ENCODE measurements at places on chromosomes 4 and X.

DNA sequence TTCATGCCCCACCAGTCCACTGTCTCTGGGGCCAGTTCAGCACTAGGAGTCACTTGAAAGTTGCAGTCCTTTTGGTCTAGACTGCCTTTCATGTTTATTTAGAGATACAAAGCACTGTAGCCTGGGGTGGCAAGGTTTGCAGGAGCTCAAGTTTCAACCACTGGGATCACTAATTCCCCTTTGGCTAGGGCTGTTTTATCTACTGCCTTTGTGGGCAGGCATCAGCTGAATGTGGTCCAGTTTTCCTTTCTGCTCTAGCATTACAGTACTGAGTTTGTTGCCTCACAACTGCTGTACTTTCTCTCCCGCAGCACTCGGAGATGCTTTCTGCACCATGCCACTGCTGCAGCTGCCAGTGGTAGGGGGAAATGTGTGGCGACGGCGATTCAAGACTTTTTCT is 222.3 kb upstream of the HDX start:
- no peaks in the 10 kb centered on the region for H3K36me3 ChIP-seq
- no peaks in the 10 kb centered on the region for H3K4me1 ChIP-seq
- H3K27ac ChIP-seq, result no peak overlapping the region

DNA sequence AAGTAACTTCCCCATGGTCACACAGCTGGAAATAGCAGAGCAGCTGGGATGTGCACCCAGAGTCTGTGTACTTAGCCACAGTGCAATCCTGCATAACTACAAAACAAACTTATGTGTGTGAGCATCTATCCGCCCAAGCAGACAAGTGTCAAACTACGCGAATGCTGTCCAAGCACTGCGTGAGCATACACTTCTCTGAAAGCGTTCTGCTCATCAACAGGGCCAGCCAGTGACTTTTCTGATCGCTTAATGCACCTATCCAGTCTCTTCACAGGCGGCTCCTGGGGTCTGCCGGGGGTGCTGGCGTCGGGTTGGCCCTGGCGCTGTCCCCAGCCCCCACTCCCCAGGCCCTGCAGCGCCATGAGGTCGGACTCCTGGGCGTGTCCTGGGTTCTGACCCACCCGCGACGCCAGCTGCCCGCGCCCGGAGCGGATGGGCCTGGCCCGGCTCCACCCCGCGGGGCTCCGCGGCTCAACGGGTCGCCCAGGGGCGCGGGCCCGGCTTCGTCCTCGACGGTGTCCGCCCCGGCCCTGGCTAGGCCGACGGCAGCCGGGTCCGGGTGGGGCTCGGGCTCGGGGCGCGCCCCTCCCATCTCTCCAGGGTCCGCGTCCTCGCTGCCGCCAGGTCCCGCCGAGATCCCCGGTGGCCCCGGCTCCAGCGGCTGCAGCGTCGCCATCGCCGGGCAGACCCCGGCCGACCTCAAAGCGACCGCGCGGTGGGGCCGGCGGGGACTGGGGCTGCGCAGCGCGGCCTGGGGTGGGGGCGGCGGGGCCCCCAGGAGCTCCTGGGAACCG is 1.3 kb upstream of the ZNF141 start:
- no peaks in the 10 kb centered on the region for H3K4me1 ChIP-seq
- H3K4me3 ChIP-seq, result no peak overlapping the region
- no peak overlapping the region for H3K27ac ChIP-seq
- no peak for DNase-seq

DNA sequence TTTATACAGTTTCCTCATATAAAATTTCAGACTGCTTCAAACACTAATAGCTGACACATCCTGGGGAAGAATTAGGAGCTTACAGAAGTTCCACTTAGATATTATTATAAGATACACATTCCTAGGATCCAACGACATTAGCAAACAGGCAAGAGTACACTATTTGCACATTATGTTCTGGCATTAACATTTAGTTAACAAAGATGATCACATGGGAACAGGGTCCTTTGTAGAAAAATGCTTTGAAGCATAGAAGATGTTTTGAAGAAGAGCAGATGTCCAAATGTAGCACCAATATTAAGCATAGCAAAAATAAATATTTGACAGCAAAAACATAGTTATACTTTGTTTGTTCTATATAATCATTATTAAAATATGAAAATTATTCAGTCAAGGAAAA is 52.1 kb downstream of the BTC start:
- 0 out of 2 replicates have a peak, but pooled peaks cover 3% of the 10 kb centered on the region for H3K27me3 ChIP-seq
- DNase-seq, result no peak
- H3K4me1 ChIP-seq, result no peaks in the 10 kb centered on the region
- H3K27ac ChIP-seq, result no peak overlapping the region

DNA sequence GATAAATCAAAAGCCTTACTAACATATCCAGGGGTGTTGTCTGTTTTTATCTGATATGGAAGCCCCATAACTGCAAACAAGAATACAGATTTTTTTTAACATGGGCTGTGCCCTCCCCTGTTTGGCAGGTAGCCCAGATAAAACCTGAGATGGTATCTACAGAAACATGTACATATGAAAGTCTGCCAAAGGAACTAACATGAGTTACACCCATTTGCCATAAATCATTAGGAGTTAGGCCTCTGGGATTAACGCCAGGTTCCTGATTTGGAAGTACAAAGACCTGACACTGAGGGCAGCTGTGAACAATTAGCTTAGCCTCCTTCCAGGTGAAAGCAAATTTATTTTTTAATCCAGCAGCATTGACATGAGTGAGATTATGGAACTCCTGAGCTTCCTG is 264.3 kb downstream of the TECRL start:
- no peak for DNase-seq
- H3K36me3 ChIP-seq, result no peaks in the 10 kb centered on the region
- H3K27me3 ChIP-seq, result no peaks in the 10 kb centered on the region
- no peak overlapping the region for H3K4me3 ChIP-seq

GRCh38 chr4:83316459-83317165 is 18.0 kb downstream of the HPSE start:
- H3K36me3 ChIP-seq, result no peaks in the 10 kb centered on the region
- no peak overlapping the region for H3K4me3 ChIP-seq
- H3K4me1 ChIP-seq, result no peaks in the 10 kb centered on the region
- peaks cover 22% of the 10 kb centered on the region for H3K27me3 ChIP-seq
- H3K27ac ChIP-seq, result no peak overlapping the region

DNA sequence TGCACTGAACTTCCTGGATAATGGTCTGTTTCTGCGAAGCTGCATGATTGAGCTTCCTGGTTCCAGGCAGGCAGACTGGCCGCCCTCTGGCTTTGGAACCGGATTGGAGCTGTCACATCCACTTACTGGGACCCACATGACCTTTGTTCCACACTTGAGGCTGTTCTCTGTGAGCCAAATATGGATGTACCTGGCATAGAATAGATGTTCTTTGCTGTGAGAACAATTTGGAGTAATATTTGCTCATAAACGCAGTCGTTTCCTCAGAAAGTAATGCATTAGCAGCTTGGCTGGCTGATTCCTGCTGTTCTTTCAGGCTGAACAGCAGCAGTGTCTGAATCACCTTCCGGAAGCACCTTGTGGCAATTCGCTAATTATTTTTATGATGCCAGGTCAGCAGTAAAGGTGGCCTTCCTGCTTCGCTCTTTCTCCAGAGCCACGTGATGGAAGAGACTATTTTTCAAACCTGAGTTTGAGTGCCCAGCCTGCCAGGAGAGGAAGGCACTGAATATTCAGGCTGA is 78.1 kb upstream of the BOD1L1 start:
- no peaks in the 10 kb centered on the region for H3K36me3 ChIP-seq
- H3K27me3 ChIP-seq, result no peaks in the 10 kb centered on the region
- no peaks in the 10 kb centered on the region for H3K4me1 ChIP-seq
- H3K27ac ChIP-seq, result no peak overlapping the region
- no peak for DNase-seq
- H3K4me3 ChIP-seq, result no peak overlapping the region

GRCh38 chr4:2924286-2924685 is 38.9 kb downstream of the NOP14 start:
- no peak for DNase-seq
- H3K4me3 ChIP-seq, result no peak overlapping the region
- H3K4me1 ChIP-seq, result no peaks in the 10 kb centered on the region
- no peaks in the 10 kb centered on the region for H3K27me3 ChIP-seq
- H3K36me3 ChIP-seq, result peaks cover 57% of the 10 kb centered on the region
- H3K27ac ChIP-seq, result no peak overlapping the region

- H3K4me1 ChIP-seq, result no peaks in the 10 kb centered on the region
- no peak for DNase-seq
- no peaks in the 10 kb centered on the region for H3K36me3 ChIP-seq
- H3K27ac ChIP-seq, result no peak overlapping the region
- no peaks in the 10 kb centered on the region for H3K27me3 ChIP-seq
These were observed 388.0 kb upstream of the GALNT7 start for GRCh38 chr4:172780566-172781081.

DNA sequence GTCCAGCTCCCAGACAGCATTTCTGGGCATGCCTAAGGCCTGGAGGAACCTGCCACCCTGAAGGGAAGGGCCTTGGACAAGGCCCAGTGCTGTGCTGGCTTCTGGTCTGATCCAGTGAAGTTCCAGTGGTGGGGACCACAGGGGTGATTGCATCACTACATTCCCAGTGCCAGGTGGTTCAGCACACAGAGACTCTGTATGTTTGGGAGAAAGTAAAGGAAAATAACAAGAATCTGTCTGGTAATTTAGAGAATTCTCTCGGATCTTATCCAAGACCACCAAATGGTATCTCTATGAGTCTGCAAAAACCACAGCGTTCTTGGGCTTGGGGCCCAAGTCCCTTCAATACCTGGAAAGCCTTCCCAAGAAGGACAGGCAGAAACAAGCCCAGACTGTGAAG is 131.8 kb upstream of the MAD2L1 start:
- no peaks in the 10 kb centered on the region for H3K36me3 ChIP-seq
- no peak overlapping the region for H3K27ac ChIP-seq
- no peaks in the 10 kb centered on the region for H3K4me1 ChIP-seq

- H3K27ac ChIP-seq, result no peak overlapping the region
- H3K27me3 ChIP-seq, result no peaks in the 10 kb centered on the region
- H3K4me1 ChIP-seq, result no peaks in the 10 kb centered on the region
These were observed 49.4 kb downstream of the LPAR4 start for GRCh38 chrX:78796916-78797315.

DNA sequence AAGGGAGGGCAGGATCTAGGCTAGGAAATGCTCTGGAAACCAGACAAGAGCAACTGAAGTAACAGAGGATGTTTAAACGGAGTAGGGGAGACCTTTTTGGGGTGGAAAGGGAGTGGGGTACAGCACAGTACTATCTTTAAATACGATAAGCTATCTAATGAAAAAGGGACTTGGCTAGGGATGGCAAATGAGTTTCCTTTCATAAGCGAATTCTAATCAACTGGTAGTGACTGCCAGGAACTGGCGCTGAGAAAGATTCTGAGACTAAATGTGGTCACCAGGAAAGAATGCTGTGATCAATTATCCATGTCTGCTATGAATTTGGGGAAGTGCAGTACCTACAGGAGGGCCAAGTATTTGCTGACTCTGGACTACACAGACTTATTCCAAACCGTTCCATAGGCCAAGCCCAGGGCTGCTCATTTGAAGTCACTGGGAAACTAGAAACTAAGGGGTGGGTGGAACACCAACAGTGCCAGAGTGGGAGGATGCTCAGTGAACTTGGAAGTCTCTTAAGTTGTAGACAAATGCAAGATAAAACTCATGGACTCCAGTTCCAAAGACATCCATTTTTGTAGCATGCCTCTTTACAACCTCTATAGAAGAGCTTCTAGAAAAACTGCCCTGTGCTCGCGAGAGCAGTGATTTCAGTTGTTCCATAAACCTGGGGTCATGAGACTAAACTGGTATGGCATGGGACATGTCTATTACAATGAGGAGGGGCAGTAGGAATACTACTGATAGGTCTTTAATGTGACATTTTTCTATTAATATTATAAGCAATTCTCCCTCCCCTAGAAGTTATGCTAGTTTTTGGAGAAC is 2.0 kb downstream of the TRAPPC2 start:
- H3K27ac ChIP-seq, result peak overlapping the region; percentile 32
- DNase-seq, result no peak
- no peak overlapping the region for H3K4me3 ChIP-seq

DNA sequence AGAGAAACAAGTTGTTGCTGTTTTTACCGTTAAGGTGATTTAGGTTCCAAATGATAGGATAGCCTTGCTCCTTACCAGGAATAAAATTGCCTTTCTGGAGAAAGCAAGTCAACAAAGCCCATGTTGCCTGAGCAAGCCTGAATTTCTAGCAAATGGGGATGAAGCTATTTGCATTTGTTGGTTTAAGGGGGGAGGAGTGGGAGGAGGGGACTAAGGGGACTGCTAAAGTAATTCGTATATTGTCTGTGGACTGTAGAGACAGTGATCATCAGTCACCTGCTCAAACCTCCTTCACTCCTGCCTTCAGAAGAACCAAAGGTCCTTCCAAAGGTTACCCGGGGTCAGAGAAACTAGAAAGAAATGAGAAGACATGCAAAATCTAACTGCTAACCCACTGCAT is 65.8 kb downstream of the SCML2 start:
- no peaks in the 10 kb centered on the region for H3K4me1 ChIP-seq
- no peak overlapping the region for H3K27ac ChIP-seq
- no peak for DNase-seq

- no peaks in the 10 kb centered on the region for H3K36me3 ChIP-seq
- no peaks in the 10 kb centered on the region for H3K27me3 ChIP-seq
- DNase-seq, result no peak
- no peak overlapping the region for H3K27ac ChIP-seq
- no peaks in the 10 kb centered on the region for H3K4me1 ChIP-seq
These were observed 325.6 kb downstream of the CAMK2D start for GRCh38 chr4:113435893-113436292.

DNA sequence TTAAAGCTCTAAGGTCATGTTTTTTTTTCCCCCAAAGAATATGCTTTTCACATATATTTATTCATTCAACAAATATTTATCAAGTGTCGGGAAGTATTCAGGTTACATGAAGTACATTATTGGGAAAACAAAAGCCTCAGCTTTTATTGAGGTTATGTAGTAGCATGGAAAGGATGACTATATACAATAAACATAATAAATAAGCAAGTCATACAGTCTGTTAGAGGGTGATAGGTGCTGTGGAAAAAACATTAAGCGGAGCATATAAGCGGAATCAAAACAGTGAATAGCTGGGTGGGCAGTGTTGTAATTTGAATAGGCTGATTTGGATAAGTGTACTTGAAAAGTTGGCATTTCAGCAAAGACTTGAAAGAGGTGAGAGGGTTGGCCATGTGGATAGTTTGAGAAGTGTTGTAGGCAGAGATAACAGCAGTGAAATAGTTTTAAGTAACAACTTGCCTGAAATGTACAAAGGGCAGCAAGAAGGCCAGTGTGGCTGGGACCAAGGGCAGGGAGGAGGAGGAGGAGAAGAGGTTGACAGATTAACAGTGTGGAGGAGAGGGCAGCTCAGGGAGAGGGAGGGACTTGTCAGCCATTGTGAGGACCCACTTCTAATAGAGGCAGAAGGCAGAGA is 558.7 kb downstream of the SPRY1 start:
- no peak overlapping the region for H3K27ac ChIP-seq
- no peak overlapping the region for H3K4me3 ChIP-seq
- no peaks in the 10 kb centered on the region for H3K27me3 ChIP-seq
- DNase-seq, result no peak
- no peaks in the 10 kb centered on the region for H3K4me1 ChIP-seq

GRCh38 chr4:148207068-148207467 is 235.1 kb downstream of the NR3C2 start:
- no peaks in the 10 kb centered on the region for H3K27me3 ChIP-seq
- H3K4me1 ChIP-seq, result no peaks in the 10 kb centered on the region
- no peak overlapping the region for H3K27ac ChIP-seq
- no peaks in the 10 kb centered on the region for H3K36me3 ChIP-seq

- DNase-seq, result no peak
- no peaks in the 10 kb centered on the region for H3K36me3 ChIP-seq
- no peak overlapping the region for H3K27ac ChIP-seq
- H3K4me3 ChIP-seq, result no peak overlapping the region
- H3K27me3 ChIP-seq, result no peaks in the 10 kb centered on the region
- no peaks in the 10 kb centered on the region for H3K4me1 ChIP-seq
These were observed 189.6 kb downstream of the PACRGL start for GRCh38 chr4:20889901-20890300.

- H3K4me1 ChIP-seq, result no peaks in the 10 kb centered on the region
- H3K27me3 ChIP-seq, result no peaks in the 10 kb centered on the region
- no peak overlapping the region for H3K27ac ChIP-seq
- H3K36me3 ChIP-seq, result no peaks in the 10 kb centered on the region
These were observed 11.4 kb upstream of the FGF2 start for GRCh38 chr4:122815248-122815647.

All from K562 (cell line).